ENCODE measurements at places on chromosomes 2 and 18.

GRCh38 chr2:204343685-204344084 is 201.6 kb upstream of the PARD3B start:
- no peak for DNase-seq

- DNase-seq: peak; percentile 65
Measured at GRCh38 chr2:231530099-231531011, at the start of gene NMUR1. NMUR1 (minus strand) TSS chr2:231530445; CDS start chr2:231530361, 84 bp downstream.

- DNase-seq: no peak
Measured at GRCh38 chr2:174195253-174195652, 53.1 kb downstream of the OLA1 start.

- no peak for DNase-seq
Measured at GRCh38 chr2:57696016-57696415, 350.6 kb upstream of the VRK2 start.

- DNase-seq: no peak
Measured at GRCh38 chr2:174327021-174327840, 7.5 kb upstream of the SP9 start.

DNA sequence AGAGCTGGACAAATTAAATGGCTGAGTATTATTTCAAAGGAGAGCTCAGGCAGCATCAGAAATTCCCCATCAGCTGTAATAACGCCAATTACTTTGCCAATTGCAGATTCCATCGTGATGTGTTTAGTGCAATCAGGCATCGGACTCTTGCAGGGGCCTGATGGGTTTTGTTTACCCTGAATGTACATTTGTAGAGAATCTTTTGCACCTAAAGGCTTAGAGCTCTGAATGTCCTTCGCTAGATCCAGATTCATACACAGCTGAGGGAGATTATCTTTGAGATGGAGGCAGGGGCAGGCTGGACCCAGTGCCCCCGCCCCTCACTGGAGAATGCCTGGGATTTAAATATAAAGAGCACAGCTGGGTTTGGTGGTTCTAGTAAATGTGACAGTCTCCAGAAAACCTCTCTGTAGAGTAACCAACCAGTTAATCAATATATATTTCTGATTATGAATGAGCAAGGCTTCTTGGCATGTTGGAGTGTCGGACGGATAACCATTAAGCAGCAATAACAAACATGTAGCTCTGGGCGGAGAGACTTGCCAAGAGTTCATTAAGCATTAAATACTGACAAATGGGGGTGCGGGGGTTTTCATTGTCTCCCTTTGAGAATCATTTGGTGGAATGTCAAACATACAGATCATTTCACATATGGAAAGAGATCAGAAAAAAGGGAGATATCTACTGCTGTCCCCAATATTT is 200.9 kb downstream of the SETBP1 start:
- DNase-seq: no peak

DNA sequence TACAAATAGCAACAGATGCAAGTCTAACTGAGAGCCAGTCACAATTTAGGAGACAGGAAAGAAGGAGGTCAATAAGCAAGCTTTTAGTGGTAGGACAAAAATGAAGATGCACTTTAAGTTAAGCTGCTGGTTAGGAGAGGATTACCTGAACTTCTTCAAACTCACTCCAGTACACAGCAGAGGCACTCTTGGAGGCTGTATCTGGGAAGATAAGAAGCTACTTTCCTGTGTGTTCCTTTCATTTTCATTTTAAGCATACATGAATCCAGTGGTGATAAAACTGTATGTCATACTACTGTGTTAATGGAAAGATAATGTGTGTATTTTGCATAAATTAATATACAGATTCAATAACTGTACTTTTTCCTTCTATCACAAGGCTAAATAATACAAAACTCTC is 49.6 kb downstream of the HYCC2 start:
- no peak for DNase-seq

- DNase-seq: no peak
Measured at GRCh38 chr2:8977758-8978157, 25.7 kb downstream of the MBOAT2 start.

- no peak for DNase-seq
Measured at GRCh38 chr18:52278191-52278590, 61.8 kb upstream of the DCC start.

DNA sequence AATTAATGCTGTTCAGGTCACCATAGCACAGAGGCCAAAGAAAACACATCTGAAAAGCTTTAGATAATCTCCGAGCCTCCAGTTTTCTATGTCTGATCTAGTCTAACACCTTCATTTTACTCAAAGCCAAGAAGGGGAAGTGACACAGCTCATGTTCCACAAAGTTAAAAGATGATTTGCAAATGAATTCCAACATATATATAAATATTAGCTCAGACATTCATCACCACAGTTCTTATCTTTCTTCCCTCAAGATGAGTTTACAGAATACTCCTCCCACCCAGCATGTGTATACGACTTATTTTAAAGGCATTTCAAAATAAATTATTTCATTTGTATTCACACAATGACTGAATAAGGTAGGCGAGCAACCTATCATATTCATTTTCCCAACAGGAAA is 82.4 kb downstream of the AAK1 start:
- DNase-seq: no peak

DNA sequence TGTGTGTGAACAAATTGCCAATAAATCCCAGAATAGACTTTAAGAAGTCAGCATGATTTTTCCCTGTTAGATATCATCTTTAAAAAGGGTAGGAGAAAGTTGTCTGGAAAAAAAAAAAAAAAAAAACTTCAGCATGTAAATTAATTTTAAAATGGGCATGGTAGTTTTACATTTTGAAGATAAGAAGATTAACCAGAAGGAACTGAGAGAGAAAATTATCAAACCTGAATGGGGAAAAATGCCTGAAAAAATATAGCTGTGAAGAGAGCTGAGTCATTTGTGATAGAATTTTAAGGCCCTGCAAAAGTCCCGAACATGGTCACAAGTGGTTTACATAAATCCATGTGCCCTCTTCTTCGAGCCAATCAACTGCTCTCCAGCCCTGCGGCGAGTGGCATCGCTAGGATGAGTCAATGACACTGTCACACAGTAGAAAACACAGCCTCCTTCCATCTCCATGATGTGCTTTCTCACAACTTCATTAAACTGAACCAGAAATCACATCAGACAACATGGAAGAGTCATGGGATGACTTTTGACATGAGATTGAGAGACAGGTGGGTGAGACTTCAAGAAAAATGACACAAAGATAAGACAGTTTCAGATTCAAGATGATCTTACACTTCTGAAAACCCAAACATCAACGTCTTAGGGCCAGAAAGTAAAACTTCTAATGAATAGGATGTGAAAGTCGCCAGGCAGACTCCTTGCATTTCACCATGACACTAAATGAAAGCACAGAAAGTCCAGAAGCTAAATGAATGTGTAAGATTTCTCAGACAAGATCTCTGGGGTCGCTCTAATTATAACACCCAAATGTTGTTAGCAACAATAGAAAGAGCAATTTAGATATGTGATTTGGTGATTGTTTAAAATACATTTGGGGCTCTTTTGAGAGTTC is 273.0 kb upstream of the ID2 start:
- DNase-seq: peak; percentile 74

GRCh38 chr2:119873350-119874315 is 113.9 kb downstream of the PTPN4 start:
- no peak for DNase-seq

- no peak for DNase-seq
Measured at GRCh38 chr2:207083361-207084110, 82.2 kb downstream of the KLF7 start.

- DNase-seq: no peak
Measured at GRCh38 chr2:160408959-160409291, 84.7 kb downstream of the RBMS1 start.

DNA sequence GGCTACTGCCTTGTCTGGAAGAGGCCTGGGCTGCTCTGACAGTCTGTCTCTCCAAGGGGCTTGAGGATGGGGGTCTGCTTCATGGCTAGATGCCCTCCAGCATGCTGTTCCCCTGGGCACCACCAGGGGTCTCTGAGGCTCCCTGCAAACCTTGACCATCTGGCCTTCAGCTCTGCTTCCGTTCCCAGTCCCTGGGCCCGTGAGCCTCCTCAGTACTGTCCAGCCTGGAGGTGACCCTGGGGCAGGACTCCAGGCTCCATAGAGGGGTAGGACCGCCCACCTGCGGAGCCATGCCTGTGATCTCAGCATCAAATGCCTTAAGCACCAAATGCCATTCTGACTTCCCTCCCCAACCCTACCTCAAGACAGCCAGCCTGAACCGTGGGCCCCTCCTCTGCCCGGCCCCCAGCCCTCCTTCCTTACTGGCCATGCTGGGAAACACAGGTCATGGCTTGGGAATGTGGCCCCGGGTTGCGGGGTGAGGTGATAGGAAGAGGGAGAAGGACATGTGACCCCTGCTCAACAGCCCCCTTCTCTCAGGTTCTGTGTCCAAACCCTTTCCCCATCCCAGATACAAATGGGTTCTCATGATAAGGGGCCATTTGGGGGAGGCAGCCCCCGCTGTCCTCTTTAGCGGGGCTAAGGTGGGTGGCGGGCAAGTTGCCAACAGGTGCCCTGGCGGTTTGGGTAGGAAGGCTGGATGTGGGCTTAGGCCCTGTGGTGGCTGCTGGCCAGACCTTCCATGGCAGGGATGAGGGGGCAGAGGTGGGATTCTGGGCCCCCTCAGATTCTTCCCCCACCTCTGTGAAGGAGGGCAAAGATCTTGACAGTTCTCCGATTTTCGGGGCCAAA is 25.0 kb downstream of the SPEG start:
- no peak for DNase-seq

DNA sequence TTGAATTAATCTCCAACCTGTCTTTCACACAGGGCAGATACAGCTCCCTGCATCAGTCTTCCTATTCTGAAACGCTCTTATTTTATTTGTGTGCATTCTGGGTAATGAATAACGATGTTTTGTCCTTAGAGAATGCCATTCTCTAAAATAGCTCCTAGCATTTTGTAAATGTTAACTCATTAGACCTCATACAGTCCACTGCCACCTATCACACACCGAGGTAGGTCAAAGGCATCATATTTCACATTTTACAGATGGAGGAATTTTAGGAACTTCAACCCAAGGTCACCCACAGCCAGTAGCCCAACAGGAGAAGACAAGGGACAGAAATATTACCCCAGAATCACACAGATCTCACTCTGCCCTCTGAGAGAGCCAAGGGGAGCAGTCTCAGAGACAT is 455.4 kb upstream of the GYPC start:
- no peak for DNase-seq

GRCh38 chr2:31066551-31066950 is 71.7 kb downstream of the GALNT14 start:
- no peak for DNase-seq

DNA sequence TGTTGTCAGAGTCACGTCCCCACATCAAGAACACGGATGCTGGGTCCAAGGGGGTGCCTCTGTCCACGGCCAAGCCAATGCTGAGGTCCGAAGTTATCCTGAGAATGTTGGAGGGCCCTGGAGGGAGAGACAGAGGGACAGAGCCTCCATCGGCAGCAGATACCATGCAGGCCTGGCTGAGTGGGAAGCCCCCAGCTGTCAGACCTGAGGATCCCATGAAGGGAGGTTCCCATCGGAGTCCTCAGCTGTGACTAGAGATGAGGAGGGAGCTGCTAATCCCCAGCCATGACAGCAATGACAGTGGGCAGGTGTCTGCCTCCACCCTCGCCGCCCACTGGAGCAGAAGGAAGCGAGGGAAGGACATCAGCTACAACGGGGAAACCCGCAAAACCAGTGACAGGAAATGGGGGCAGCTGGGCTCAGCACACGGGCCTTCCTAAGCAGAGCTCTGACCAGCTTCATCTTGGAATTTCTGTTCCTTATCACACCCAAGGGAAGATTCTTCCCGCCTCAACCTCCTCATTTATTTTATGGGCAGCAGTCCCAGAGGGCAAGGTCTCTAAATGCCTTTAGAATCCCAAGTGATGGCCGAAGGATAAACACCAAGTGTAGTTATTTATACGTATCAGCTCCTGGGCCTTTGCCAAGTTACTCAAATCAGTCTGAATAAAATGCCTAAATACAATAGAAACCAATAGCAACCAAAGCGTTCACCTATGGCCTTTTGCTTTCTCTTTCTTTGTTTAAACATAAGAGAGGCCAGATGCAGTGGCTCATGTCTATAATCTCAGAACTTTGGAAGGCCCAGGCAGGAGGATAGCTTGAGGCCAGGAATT is 32.2 kb downstream of the FAM178B start:
- no peak for DNase-seq

DNA sequence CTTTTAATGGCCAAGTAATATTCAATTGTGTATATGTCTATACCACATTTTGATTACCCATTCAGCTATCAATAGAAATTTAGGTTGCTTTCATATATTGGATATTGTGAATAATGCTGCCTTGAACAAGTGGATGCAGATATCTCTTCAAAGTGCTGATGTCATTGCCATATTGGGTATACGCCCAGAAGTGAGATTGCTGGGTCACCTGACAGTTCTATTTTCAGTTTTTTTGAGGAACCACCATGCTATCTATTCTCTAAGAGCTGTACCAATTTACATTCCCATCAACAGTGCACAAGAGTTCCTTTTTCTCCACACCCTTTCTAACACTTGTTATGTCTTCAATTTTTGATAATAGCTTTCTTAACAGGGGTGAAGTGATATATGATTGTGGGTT is 306.9 kb downstream of the ZNF516 start:
- no peak for DNase-seq

- no peak for DNase-seq
Measured at GRCh38 chr2:38572167-38572566, 30.6 kb downstream of the HNRNPLL start.

DNA sequence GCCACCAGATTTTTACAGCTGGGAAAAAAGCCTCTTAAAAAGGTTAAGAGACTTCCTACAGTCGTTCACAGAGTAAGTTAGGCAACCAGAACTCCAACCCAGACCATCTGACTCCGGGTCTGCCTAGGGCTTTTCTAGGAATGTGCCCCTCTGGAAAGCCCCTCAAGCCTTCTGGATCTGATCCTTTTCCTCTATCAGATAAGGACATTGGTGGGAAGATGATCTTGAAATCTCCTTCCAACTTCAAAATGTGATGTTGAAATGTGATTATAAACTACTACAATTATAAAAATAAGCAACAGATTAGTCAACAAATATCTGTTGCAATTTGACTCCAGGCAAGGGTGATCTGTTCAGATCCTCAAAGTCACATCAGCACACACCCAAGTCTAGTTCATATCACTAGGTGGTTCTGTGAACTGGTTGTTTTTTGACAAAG is 270.4 kb downstream of the ARHGAP15 start:
- no peak for DNase-seq

DNA sequence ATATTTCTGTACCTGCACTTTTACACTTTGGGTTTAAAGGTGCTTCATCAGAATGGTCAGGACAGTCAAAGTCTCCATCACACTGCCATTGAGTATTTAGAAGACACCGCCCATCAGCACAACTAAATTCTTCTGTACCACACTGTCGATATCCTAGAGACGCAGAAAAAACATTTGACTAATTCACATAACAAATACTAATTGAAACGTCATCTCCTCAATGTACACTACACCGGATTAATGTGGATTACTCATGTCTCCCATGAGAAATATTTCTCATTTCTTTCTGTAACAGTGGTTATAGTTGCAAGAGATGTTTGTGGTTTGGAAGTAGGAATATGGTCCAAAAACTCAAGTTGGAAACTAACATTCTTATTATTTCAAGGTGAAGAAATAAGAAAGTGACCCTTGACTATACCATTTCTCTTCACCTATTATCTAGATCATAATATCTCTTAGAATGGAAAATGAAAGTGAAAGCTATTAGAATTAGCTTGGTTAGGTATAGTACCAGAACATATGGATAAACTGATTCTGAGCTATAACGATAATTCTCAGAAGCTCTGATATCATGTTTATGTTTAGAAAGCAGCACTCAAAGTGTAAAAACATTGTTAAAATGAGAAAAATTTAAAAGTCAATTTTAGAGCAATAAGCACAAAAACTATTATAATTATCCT is 1627.7 kb downstream of the LRP1B start:
- no peak for DNase-seq
